ENCODE measurements at places on chromosomes 2 and 18.

GRCh38 chr2:8278709-8279354, 403.0 kb upstream of the ID2 start:
- no peak for ATAC-seq

GRCh38 chr2:9310377-9310776, 103.8 kb downstream of the ASAP2 start:
- no peak for ATAC-seq

DNA sequence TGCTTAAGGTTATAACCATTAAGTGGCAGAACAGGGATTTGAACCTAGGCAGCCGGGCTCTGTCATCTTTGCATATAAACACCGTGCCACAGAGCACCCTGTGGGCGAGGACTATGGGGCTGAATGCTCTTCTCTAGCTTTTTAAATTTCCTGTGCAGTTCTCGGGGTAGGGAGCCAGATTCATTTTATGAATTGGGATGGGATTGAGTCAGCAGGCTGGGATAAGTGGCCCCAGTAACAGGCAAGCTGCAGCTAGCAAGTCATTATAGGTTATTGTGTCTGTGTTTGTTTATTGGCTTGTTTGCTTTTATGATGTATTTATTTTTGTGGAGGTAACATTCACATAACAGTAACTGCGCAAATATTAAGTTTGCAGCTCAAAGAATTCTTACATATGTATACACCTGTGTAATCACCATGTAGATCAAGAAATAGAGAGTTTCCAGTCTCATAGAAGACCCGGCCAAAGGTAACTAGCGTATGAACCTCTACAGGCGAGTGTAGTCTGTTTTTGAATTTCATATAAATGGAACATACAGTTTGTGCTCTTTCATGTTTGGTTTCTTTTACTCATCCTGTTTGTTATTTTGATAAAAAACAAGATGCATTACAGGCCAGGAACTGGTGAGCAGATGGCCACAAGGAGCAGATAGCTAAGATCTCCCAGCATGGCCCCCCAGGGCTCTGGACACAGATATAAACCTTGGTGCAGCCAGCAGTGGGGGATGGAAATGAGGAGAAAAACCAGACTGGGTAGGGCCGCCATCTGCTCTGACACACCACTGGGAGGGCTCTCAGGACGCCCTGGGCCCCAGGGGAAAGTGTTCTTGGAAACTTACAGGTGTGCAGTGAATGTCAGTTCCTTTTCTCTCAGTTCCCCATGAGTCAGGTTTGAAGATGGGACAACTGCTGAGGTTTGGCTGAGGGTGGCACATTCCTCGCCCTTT, 49.2 kb upstream of the GPR155 start:
- ATAC-seq: no peak

DNA sequence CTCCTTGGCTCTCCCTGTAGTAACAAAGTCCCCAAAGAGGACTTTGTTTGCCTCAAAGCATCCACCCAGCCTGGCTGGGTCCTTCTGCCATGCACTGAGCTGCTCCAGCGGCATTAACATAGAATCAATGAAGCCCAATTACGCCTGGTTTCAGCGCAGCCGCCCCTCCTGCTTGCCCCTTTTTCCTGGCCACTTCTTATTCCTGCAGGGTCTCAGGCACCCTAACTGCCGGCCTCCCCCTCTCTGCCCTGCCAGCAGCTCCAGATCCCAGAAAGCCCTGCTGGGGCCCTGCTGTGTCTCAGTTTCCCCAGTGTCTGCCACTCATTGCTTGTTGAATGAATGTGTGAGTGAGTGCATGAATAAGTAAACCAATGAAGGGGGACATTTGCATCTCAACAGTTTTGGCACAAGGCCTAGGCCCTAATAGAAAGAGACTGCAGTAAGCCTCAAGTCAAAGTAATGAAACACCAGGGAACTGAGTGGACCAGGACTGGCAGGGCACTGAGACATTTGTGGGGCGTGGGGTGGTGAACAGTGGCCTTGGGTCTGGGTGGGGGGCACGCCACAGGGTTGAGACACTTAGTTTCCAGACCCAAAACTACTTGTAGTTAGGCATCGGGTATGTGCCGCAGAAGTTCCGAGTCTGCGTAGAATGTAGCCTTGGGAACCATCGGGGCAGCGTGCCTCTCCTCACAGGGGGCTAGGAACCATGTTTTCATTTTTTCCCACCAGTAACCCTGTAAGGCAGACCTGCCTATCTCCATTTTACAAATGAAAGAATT, 60.6 kb downstream of the SMAD7 start:
- no peak for ATAC-seq

DNA sequence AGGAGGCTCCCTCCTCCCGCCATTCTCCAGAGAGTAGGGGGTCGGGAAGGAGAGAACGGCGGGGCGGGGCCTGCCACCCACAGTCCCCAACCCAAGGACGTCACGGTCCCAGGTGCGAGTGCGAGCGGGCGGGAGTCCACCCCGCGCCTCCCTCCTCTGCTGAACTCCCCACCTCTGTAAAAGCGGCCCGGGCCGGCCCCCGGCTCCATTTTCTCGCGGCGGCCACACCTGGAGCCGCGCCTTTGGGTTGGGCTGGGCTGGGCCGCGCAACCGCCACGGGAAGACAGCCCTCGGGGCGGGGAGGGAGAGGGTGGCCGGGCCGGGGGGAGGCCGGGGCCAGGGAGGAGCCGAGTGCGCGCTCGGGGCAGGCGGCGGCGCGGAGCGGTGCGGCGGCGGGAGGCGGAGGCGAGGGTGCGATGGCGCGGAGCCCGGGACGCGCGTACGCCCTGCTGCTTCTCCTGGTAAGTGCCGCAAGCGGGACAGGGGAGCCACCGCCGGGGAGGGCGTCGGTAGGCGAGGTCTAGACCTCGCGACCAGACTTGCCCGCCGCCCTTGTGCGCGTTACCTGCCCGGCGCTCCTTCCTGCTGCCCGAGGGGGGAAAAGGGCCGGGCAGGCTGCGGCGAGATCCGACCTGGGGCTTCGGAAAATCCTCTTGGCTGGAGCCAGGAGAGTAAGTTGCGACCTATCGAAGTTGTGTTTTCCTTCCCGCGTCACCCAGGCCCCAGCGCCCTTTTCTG, at the start of gene DSG2:
Gene DSG2 (plus strand): TSS at position 342 of the 738 bp plus-strand sequence. CDS start 75 bp downstream, at position 417.
- ATAC-seq: no peak

- no peak for ATAC-seq
These were observed 59.6 kb downstream of the MYT1L start for GRCh38 chr2:2271469-2271941.

DNA sequence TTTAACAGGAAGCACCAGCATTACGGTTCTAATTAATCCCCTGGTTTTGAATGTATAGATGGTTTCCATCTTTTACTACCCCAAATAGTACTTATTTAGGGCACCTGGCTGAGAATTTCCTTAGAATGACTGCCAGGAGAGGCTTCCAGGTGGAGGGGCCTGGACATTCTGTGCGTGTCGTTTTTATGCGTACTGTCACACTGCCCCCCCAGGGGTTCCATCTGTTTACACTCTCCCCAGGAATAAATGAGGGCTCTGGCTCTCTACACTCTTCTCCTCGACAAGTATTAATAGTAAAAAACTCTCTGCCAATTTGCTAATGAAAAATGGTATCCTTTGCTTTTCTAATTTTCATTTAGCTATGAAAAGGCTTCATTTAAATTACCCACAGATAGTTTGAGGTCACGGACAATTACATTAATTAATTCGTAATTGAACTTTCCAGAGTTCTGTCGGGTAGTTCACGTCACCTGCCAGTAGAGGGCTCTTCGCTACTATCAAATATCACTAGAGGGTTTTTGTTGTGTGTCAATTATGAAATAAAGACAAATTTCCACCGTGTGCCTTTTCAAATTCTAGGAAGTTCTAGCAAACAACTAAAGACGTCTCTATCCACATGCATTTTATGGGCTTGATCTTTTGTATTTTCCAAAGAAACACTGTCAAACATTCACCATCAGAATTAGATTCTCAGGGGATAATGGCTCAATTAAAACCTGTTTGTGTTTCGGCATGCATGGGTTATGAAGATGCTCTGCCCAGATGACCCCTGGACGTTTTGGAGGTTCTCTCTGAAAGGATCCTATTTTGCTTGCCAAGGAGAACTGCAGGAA, 88.8 kb upstream of the ASB18 start:
- ATAC-seq: no peak

- ATAC-seq: no peak
These were observed 40.3 kb upstream of the FHL2 start for GRCh38 chr2:105439141-105439540.

DNA sequence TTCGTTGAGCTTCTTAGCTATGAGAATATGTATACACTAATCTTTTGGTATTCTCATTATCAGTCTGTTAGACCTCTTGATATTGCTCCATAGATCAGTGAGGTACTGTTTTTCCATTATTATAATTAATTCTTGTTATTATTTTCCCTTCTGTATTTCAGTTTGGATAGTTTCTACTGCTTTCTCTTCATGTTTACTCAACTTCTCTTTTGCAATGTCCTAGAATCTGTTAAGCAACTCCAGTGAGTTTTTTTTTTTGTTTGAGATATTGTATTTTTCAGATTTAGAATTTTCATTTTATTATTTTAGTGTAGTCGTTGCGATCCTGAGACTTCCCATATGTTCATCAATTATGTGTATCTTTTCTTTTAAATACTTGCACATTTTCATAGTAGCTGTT, 260.8 kb downstream of the SETBP1 start:
- ATAC-seq: no peak

DNA sequence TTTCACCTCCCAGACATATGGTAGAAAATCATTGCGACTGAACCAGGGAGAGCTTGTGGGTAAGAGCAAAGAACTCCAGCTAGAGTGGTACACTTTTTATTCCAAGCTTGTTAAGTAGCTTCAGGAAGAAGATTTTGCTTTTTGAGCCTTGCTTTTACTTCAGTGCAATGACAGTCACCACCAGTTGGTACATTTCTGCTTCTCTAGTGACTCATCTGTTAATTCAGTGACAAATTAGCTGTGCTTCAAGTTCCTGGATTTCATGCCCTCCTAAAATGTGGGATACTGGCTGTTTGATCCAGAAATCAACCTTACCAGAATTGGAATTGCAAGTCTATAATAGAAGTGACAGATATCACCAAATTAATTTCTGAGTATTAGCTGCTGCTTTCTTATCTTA, 117.6 kb upstream of the TTN start:
- no peak for ATAC-seq

GRCh38 chr2:460861-461260, 173.0 kb upstream of the ALKAL2 start:
- ATAC-seq: peak; percentile 46

- ATAC-seq: no peak
These were observed 16.3 kb downstream of the MAP3K20 start for GRCh38 chr2:173091910-173092309.

DNA sequence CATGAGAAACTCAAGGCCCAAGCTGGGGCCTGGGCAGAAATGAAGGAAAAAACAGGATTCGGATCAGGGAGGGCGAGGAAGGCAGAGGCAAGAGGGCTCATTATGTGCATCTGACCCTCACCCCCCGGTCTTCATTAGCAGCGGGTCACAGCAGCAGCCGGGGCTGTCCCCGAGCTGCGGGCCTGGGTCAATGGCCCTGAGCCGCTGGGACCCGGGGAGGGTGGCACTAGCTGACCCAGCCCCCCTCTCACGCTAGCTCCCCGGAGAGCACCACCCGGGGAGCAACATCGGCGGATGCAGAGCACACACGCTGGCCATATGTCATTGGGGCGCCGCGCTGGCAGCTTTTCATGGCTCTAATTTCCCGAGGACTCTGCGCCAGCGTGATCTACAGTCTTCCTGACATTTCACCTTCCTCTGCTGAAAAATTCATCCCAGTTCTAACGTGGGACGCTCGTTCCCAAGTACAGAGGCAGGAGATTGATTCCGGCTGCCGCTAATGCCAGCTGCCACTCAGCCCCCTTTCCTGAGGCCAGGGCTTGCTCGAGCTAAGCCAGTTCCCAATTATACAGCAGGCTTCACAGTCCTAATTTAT, 63.7 kb downstream of the EIPR1 start:
- no peak for ATAC-seq

DNA sequence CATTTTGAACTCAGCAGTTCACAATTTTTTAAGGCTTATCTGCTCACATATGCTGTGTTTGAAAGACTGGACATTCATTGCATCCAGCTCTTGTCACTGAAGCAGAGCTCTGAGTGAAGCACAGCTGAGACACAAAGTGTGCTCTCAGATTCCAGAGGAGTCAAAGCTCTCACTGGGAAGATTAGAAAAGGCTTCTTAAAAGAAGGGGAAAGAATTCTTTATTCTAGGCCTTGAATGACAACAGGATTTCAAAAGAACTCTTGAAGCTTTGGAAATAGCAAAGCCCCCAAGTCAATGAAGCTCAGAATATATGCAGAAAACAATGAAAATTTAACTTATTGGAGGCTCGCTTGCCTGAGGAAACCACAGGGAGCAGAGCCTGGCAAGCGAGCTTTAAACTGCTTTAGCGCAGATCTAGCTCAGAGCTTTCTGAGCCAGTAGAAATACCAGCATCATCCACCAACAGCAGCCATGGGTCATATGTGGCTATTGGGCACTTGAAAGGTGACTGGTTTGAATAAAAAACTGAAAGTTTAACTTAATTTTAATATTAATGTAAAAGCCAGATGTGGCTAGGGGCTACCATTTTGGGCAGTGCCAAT, 369.7 kb downstream of the OSR1 start:
- no peak for ATAC-seq

GRCh38 chr2:70523996-70524965, 29.3 kb downstream of the TGFA start:
- ATAC-seq: peak; percentile 17

- ATAC-seq: no peak
These were observed 25.1 kb downstream of the KDM3A start for GRCh38 chr2:86466306-86466705.

DNA sequence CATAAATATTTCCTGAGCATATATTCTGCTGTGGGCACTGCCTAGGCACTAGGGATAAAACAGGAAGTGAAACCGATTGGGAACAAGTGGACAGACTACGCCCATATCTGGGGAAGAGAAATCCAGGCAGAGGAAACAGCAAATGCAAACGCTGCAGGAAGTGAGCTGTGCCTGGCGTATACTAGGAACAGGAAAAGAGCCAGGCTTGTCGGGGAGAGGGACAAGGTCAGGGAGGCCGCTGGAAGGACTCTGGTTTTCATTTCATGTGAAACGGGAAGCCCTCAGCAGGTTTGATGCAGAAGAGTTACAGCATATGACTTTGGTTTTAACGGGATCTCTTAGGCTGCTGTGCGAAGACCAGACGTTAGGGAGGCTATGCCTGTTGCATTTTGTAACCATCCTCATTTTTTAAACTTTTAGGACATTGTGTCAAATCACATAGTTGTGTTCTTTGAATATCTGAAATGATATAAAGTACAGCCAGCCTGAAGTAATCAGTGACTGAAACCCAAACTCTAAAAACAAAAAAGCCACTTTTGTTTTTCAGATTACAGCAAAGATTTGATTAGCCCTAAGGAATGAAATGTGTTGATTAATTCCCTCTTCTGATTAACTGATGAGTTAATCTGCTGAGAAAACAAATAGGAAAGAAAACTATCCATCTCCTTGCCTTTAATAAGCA, 110.2 kb upstream of the PIEZO2 start:
- no peak for ATAC-seq

- ATAC-seq: no peak
These were observed 63.1 kb downstream of the RHOB start for GRCh38 chr2:20509770-20510490.

- ATAC-seq: no peak
These were observed 31.3 kb downstream of the ACKR3 start for GRCh38 chr2:236600892-236601291.

- no peak for ATAC-seq
These were observed 886.2 kb upstream of the NRXN1 start for GRCh38 chr2:51918113-51918512.

- ATAC-seq: no peak
These were observed 1.1 kb upstream of the KCNIP3 start for GRCh38 chr2:95296011-95296410.
